ENCODE measurements at places on chromosomes 2 and 18. TPM values are rescaled to one million over a fixed set of nuclear protein-coding genes. Genes with fewer than 3 reads are reported as not detected.

DNA sequence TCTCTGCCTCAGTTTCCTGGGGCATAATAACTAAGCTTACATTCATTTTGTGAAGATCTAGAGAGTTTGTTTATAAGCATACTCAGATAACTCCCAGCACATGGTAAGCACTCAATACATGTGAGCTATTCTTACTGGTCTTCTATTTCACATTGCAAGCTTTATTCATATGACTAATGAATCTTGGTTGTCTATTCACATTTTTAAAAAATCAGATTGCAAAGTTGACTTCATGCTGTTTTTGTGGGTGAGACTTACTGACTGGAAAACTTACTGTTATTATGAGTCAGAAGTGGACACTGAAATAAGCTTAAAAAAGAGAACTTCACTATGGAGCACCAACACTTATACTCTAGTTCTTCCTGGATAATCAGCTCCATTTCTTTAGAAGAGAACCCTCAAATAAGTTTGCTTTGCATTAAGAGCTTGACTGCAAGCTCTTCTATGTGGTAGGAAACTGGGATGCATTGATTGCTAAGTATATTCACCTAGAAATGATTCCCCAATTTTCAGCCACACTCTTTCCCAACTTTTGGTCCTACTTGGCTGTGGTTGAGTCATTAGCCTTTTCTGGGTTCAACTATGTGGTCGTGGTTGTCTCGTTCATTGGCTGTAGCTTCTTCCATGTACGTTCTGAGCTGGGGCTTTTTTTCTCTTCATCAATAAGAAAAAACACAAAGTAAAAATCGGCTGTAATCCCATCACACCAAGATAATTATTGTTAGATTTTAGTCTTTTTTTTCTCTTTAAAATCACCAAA is 29.5 kb upstream of the RBMS1 start:
- H3K27ac ChIP-seq, result no peak overlapping the region
- DNase-seq, result no peak
- no peaks in the 10 kb centered on the region for H3K4me1 ChIP-seq

DNA sequence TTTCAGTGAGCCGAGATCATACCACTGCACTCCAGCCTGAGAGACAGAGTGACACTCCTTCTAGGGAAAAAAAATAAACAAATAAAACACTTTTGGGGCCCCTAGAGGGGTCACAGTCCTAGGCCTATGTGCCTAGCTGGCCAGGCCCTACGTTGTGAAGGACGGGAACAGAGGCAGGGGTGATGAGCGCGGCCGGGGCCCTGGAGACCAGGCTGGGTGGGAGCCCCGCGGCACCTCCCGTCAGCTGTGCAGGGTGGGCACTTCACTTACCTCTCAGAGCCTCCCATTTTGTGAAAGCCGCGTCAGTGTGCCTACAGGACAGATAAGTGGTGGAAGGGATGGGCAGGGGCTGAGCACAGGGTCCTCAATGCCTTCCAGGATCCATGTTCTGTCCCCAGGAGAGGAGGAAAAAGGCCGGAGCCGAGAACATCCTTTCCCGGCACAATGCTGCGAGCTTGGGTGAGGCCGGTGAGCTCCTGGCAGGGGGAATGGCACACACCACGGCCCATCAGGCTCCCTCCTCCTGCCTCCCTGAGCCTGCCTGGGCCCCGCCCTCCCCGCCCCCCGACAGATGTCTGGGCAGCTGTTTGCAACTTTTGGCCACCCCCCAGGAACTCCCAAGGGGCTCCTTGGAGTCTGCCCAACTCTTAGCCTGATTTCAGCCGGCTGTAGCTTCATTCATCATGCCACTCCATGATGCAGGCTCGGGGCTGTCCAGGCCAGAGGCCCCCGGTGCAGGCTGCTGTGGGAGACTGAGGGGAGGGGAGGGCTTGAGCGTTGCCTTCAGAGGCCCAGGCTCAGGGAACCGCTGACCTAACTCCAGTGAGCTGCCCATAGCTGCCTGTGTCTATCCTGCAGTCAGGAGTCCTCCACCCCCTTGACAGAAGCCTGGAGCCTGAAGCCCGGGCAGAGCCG is 196.5 kb downstream of the TFCP2L1 start:
- H3K36me3 ChIP-seq, result no peaks in the 10 kb centered on the region
- DNase-seq, result peak; percentile 36
- peaks cover 11% of the 10 kb centered on the region for H3K27me3 ChIP-seq
- H3K4me3 ChIP-seq, result no peak overlapping the region
- peaks cover 5% of the 10 kb centered on the region for H3K4me1 ChIP-seq

DNA sequence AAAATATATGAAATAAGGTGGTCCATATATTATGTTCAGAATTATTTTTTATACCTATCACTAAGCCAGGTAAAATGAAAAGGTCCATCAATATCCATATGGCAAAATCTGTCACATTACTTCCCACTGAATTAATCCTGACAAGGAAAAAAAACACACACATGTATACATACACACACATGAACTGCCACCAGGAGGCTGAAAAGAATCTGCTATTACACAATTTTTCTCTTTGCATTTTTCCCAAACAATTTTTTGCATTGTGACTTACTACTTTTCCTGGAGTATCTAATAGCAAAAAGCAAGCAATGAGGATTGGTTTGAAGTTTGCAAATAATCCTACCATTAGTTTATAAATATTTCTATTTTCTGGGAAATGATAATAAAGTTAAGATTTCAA is 128.2 kb upstream of the CD226 start:
- no peaks in the 10 kb centered on the region for H3K36me3 ChIP-seq
- H3K27me3 ChIP-seq, result no peaks in the 10 kb centered on the region
- H3K4me1 ChIP-seq, result no peaks in the 10 kb centered on the region
- no peak overlapping the region for H3K27ac ChIP-seq
- no peak for DNase-seq

- H3K27me3 ChIP-seq, result no peaks in the 10 kb centered on the region
- no peaks in the 10 kb centered on the region for H3K36me3 ChIP-seq
- H3K27ac ChIP-seq, result peak overlapping the region; percentile 19
- H3K4me1 ChIP-seq, result peaks cover 25% of the 10 kb centered on the region
- H3K4me3 ChIP-seq, result no peak overlapping the region
Observed at GRCh38 chr18:79423211-79424007, 27.7 kb downstream of the NFATC1 start.

Gene CACNB4
- total RNA-seq, result 0.95 TPM

GRCh38 chr18:55651236-55651635 is 63.2 kb upstream of the TCF4 start:
- no peak overlapping the region for H3K4me3 ChIP-seq
- peaks cover 9% of the 10 kb centered on the region for H3K4me1 ChIP-seq
- H3K27ac ChIP-seq, result no peak overlapping the region
- H3K27me3 ChIP-seq, result no peaks in the 10 kb centered on the region

DNA sequence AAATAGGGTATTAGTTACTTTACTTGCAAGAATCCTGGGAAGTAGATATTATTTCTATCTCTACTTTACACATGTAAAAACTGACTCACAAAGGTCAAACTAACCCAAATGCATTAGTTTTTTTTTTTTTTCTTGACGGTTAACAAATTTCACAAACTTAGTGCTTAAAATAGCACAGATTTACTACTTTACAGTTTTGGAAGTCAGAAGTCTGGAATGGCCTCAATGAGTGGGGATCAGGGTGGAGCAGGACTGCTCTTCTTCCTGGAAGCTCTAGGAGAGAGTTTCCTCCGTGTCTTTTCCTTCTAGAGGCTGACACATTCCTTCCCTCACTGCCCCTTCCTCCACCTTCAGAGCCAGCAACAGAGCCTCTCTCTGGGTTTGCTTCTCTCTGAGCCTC is 117.2 kb downstream of the COL6A3 start:
- H3K27me3 ChIP-seq, result no peaks in the 10 kb centered on the region
- no peak for DNase-seq
- H3K4me3 ChIP-seq, result no peak overlapping the region
- H3K36me3 ChIP-seq, result no peaks in the 10 kb centered on the region
- H3K4me1 ChIP-seq, result peaks cover 23% of the 10 kb centered on the region

- H3K27ac ChIP-seq, result no peak overlapping the region
- no peak overlapping the region for H3K4me3 ChIP-seq
- H3K36me3 ChIP-seq, result no peaks in the 10 kb centered on the region
- DNase-seq, result no peak
Observed at GRCh38 chr2:10709290-10709939, 12.0 kb upstream of the ATP6V1C2 start.

DNA sequence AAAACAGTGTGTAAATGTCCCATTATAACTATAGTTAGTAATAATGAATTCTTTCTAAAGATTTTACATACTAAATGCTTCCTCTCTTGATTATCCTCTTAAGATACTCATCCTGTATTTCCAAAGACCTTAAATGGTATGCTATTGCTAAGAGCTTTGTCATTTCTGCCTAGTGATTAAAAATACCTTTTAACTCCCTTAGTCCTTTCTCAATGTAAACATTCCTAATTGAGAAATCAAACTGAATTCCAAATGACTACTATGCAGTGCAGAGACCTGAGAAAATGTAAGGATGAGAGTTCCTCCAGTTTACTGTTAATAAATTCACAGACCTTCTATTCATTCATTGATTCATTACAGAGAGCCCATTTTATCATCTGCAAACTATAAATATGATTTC is 86.9 kb downstream of the SOS1 start:
- H3K4me1 ChIP-seq, result no peaks in the 10 kb centered on the region
- no peaks in the 10 kb centered on the region for H3K27me3 ChIP-seq

DNA sequence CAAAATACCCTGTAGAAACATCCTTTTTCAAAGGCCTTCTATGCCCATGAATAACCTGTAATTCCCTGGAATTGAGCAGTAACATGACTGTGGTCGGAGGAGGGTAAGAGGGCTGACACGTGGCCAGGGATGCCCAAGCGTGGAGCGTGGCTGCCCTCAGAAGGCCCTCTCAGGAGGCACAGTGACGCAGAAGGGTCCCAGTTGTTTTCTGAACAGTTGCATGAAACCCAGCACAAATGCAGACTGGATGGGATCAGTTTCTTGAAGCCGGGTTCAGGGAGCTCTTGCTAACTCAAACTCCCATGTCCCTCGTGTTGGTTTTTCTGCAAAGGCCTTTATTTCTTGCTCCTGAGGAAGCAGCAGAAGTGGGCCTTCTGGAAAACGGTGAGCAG is 237.0 kb downstream of the ALPK2 start:
- no peaks in the 10 kb centered on the region for H3K27me3 ChIP-seq
- no peak overlapping the region for H3K27ac ChIP-seq
- no peak overlapping the region for H3K4me3 ChIP-seq
- no peak for DNase-seq
- H3K36me3 ChIP-seq, result no peaks in the 10 kb centered on the region
- peaks cover 4% of the 10 kb centered on the region for H3K4me1 ChIP-seq

Gene FMNL2
- total RNA-seq, result 3.3 TPM

Gene EML6
- total RNA-seq, result 0.32 TPM

Gene FLACC1
- 14.5 TPM for total RNA-seq

- DNase-seq, result no peak
- no peak overlapping the region for H3K4me3 ChIP-seq
- peaks cover 4% of the 10 kb centered on the region for H3K4me1 ChIP-seq
- H3K27me3 ChIP-seq, result no peaks in the 10 kb centered on the region
Observed at GRCh38 chr2:98455494-98455976, 10.9 kb downstream of the INPP4A start.

Gene TTC27
- total RNA-seq, result 9.7 TPM

- no peaks in the 10 kb centered on the region for H3K36me3 ChIP-seq
- peaks cover 6% of the 10 kb centered on the region for H3K4me1 ChIP-seq
- no peak overlapping the region for H3K27ac ChIP-seq
- no peaks in the 10 kb centered on the region for H3K27me3 ChIP-seq
- DNase-seq, result no peak
Observed at GRCh38 chr2:133235968-133236367, 332.3 kb downstream of the NCKAP5 start.

DNA sequence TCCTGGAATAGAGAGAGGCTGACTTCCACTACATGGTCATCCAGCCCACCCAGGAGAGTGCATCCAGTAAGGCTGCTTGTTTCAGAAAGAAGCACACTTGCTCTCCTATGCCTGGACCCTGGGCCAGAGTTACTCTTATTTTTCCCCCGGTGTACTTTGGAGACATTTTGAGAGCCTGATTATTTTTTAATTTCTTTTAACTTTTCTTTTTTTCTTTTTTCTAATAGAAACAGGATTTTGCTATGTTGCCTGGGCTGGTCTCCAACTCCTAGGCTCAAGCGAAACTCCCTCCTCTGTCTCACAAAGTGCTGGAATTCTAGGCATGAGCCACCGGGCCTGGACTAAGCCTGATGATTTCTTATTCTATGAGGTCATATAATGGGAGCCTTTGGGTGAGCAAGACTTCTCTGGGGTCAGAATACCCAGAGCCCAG is 62.2 kb downstream of the RPL37A start:
- H3K27me3 ChIP-seq, result no peaks in the 10 kb centered on the region
- peaks cover 29% of the 10 kb centered on the region for H3K4me1 ChIP-seq
- no peaks in the 10 kb centered on the region for H3K36me3 ChIP-seq
- no peak overlapping the region for H3K4me3 ChIP-seq

Gene GKN2
- total RNA-seq, result not detected

GRCh38 chr2:148814143-148814859 is 60.7 kb upstream of the KIF5C start:
- H3K27ac ChIP-seq, result no peak overlapping the region
- no peak overlapping the region for H3K4me3 ChIP-seq
- H3K36me3 ChIP-seq, result no peaks in the 10 kb centered on the region
- no peaks in the 10 kb centered on the region for H3K27me3 ChIP-seq
- peak; percentile 33 for DNase-seq

DNA sequence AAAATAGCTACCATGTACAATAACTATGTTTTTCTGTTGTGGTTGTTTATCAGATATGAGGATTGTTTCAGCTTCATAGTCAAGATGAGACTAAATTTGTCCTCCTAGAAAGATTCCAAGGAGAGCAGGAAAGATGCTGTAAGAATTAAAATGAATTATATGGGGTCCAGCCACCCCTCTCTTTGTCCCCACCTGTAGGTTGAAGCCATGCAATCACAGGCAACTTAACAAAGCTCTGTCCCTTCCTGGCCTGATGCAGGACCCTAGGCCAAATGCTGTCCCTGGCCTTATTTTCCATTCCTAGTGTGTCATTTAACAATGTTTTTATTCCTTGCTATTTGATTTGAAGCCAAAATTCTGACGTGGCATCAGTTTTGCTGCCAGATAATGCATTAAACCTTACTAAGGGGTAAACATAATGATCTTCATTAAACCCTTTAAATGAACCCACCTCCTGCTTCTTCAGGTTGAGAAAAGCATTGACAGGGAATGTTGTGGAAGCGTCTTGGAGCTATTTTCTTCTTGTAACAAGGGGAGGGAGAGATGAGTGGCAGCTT is 240.9 kb upstream of the ZNF521 start:
- no peak overlapping the region for H3K4me3 ChIP-seq
- H3K4me1 ChIP-seq, result no peaks in the 10 kb centered on the region
- no peak overlapping the region for H3K27ac ChIP-seq
- no peaks in the 10 kb centered on the region for H3K36me3 ChIP-seq
- no peaks in the 10 kb centered on the region for H3K27me3 ChIP-seq

Gene CYP27A1
- total RNA-seq, result 5.8 TPM

Gene CABYR
- total RNA-seq, result not detected

Gene TBR1
- not detected for total RNA-seq

Gene CRYBA2
- not detected for total RNA-seq

Gene RGPD5
- total RNA-seq, result 34.0 TPM

Gene C2orf80
- not detected for total RNA-seq
